Stimulated activated naive CD4-positive, alpha-beta T cell treated with Interleukin-2 at 50 U/mL for 16 hours (primary cell): ENCODE measurements at places on chromosomes 12 and 14.

DNA sequence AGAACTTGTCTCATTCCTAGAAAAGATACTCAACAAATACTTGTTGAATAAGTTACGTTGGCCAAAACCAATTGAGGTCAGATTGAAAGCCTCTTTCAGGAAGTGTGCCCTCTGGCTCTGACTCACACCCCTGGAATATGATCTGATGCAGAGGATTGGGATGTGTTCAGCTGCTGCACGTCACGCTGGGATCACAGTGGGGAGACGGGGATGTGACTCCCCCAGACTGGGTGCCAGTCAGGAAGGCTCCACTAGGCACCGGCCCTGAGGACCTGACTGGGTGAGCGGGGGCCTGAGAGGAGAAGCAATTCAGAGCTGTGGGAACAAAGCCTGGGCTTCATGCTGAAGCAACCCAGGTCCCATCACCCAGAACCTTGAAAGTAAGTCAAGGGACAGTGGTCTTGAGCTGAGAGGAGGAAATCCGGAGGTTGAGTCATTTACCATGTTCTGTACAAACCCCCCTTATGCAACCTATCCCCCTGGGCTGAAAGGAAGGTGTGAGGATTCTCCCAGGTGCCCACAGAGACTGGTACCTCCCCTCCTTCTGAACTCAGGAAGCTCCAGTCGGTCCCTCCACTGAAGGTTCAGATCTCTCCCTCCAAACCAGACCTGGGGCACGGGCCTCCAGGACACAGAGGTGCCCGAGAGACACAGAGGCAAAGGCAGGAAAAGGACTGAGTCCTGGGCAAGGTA, 3.9 kb downstream of the CEBPE start:
- DNase-seq, result no peak

DNA sequence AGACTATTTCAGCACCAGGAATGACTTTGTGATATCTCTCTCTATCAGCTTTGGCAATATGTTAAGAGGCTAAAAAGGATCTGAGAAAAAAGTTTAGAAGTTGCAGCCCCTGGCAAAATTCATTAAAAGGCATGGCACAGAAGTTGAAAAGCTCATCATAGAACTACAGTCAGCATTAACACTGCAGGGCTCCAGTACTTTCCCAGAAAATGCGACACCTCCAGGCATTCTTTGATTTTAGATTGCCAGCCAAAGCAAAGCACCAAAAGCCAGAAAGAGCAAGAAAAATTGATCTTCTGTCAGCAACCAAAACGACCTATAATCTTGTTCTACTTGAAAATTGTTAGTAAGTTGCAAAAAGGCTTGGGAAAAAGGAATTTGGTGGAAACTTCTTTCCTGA, 713.5 kb downstream of the FSCB start:
- DNase-seq, result no peak

DNA sequence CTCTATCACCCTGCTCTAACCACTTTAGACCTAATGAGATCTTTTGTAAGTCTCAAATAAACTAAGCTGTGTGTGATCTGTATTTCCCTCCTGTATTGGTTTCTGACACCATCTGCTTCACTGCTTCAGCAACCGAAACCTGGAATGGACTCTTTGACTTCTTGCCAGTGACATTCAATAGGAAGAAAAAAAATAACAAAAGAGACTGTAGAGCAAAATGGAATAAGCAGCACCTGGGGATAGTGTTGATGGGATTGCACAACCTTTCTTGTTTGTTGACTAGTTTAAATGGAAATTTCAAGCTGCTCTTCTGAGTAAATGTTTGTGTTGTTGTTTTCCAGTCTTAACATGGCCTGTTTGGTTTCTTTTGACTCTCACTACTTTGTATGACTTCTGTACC, 888.6 kb upstream of the SEL1L start:
- no peak for DNase-seq

DNA sequence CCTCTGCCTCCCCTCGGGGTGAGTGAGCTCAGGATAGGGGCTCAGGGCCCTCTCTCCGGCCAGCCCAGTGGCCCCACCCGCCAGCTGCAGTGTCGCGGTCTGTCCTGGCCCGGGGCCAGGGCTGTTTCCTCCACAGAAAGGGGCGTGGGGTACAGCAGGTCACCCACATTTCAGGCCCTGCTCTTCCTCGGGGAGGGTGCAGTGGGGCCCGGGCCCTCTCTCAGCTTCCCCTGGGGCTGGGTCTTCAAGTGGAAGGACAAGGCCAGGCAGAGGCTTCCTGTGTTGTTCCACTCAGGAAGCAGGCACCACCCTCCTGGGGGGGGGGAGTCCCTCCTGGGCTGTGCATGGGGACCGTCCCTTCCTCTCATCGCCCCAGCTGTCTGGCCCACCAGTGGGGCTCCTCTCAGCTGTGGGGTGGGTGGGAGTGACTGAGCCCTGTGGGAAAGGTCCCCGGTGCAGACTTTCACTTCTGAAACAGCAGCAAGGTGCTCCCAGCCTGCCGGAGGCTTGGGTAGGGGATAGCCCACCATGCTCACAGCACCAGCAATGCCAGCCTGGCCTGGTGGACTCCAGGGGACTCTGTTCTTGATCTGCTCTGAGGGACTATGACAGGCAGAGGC, 3.7 kb downstream of the GPR132 start:
- DNase-seq, result peak; percentile 71

DNA sequence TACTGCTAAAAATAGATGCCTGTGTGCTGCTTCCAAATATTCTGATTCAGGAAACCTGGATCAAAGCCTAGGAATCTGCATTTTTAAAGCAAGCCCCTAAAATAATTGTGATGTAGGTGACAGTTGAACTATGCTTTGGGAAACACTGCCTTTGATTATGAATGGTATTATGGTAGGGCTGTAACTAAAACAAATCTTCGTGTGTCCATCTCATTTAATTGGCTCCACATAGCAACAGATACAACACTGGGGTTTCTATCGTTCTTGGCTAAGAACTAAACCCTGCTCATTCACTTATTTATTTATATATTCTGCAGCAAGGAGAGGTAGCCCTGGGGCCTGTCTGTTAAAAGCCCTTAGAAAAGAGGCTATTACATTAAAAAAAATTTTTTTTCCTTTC, 23.0 kb upstream of the ITGA5 start:
- DNase-seq, result no peak
